Activated T-helper 1 cell treated with anti-CD3 and anti-CD28 coated beads, Interleukin-2, amount 50 U/mL, for 16 hours (primary cell): ENCODE measurements at places on chromosomes 11 and 22.

- no peak for DNase-seq
Observed at GRCh38 chr22:46024136-46024840, 47.3 kb upstream of the WNT7B start.

DNA sequence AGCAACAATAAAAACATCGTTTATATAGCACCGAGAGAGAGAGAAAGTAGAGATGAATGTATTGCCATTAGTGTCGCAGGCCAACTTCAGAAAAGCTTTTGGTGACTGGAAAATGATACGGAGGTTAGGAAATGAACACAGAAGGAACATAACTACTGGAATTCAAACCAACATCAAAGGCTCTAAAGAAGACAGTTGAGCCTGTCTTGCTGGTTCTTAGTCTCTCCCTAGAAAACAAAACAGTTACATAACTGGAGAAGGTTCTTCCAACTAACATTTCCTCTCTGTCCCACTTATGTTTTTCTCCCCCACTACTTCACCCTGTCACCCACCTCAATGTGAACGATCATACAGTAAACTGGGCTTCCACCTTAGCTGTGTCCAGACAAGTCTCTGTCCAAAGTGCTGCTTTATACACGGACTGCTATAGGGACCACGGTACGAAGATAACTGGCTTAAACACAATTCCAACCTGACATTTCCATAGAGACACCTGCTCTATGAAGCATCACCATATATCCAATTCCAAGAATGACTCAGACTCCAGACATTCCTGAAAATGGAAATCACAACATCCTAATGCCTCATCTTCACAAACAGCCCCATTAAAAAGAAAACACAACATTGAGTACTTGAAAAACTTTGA lies 85.2 kb upstream of the ARHGAP32 start:
- no peak for DNase-seq

DNA sequence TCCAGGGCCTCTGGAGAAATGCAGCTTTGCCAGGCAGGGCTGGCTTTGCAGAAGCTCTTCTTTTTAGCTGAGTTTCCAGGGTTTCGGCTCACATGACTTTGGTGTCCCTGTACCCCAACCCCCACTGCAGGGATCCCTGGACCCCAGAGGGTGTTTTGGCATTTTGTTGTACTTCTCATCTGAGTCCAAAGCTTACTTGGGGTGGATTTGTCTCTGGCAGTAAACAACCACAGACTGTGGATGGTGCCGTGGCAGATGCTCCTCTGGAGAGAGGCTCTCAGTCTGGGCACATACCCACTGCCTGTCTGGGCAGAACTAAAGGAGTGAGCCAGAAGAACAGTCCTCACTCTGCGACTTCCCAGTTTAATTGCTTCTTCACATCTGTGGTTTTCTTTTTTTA lies 49.6 kb downstream of the COMMD9 start:
- no peak for DNase-seq

GRCh38 chr22:40237788-40238424 lies 60.2 kb downstream of the TNRC6B start:
- DNase-seq, result no peak

DNA sequence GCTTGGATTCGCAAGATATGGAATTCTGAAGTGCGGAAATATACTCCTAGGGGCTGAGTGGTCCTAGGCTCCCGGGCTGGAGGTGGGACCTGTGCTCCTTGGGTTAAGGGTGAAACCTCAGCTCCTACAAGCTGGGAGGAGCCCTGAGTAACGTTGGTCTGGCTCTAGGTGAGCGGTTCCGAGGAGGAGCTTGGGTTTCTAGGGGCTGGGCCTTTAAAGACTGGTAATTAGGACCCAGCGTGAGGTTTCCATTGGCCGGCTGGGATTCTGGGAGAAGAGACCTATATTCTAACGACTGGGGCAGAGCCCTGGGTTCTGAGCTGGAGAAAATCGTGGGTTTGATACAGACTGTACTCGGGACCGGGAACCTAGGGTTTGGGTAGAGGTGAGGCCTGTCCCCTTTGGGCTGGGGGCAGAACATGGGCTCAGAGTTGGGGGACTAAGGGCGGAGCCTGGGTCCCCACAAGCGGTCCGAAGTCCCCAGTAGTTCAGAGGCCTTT lies 882 bp upstream of the MAP4K2 start:
- DNase-seq, result no peak

- DNase-seq, result no peak
Observed at GRCh38 chr11:14619603-14620531, 23.7 kb upstream of the PDE3B start.

DNA sequence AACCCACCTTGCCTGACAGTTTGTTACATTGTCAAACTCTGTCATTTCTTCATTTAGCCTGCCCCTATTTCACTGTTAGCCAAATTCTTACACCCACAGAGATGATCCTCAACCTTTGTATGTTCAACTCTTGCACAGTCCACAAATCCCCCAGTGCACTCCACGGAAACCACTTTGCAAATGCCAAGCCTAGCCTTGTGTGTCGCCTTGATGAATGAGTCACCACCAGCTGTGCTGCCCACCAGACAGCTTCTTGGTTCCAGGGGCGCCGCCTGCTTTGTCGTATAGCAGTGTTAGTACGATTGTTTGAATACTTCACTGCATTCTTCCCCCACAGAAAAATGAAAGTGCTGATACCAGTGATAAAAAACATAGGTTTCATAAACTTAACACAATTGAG lies 686.3 kb downstream of the NTM start:
- DNase-seq, result no peak

DNA sequence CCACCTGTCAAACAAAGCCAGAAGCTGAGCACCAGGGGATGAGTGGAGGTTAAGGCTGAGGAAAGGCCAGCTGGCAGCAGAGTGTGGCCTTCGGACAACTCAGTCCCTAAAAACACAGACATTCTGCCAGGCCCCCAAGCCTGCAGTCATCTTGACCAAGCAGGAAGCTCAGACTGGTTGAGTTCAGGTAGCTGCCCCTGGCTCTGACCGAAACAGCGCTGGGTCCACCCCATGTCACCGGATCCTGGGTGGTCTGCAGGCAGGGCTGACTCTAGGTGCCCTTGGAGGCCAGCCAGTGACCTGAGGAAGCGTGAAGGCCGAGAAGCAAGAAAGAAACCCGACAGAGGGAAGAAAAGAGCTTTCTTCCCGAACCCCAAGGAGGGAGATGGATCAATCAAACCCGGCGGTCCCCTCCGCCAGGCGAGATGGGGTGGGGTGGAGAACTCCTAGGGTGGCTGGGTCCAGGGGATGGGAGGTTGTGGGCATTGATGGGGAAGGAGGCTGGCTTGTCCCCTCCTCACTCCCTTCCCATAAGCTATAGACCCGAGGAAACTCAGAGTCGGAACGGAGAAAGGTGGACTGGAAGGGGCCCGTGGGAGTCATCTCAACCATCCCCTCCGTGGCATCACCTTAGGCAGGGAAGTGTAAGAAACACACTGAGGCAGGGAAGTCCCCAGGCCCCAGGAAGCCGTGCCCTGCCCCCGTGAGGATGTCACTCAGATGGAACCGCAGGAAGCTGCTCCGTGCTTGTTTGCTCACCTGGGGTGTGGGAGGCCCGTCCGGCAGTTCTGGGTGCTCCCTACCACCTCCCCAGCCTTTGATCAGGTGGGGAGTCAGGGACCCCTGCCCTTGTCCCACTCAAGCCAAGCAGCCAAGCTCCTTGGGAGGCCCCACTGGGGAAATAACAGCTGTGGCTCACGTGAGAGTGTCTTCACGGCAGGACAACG lies 11.7 kb downstream of the CXCR5 start:
- no peak for DNase-seq

GRCh38 chr11:19474211-19474610 lies 233.5 kb upstream of the E2F8 start:
- no peak for DNase-seq

DNA sequence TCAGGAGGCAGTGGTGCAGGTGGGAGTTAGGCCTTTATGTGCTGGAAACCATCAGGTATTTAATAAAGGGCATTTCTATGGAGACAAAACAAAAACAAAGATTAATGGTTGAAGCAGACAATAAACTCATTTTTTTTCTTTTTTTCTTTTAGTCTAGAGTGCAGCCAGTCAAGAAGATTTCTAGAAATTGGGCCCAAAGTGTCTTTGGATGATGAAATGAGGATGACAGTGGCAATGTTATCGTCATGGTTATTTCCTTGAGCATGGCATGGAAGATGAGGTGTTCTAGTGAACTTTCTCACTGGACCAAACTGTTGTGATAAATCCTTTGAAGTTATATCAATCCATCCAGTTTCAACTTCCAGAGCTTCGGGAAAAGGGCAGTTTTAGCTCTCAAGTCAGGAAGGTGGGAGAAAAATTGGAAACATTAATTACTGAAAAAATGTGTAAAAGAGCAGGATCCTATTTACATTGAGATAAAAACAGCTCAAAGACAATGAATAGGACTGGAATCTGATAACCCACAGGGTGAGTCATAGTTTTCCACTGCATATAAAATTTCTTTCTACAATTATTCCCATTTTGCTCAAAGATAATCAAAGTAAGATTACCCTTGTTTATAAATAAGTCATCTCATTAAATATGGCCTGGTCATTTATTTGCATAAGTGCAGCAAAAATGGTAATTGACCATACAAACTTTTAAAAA lies 33.0 kb downstream of the PRR5L start:
- DNase-seq, result no peak

DNA sequence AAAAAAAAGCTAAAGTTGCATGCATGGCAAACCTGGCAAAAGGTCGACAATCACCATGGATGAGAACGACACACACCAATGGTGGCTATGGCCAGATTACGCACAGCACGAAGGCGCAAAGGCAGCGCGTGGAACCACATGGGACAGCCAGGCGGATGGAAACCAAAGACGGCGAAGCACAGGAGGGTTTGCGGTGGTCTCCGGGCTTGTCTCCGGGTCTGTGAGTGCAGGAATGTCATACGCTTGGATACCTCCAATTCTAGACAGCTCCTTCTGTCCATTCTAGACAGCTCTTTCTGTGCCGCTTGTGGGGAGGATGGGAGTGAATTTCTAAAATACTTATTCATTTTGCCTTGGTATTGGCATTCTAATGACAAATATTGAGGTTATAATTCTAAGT lies 685.4 kb downstream of the BRD1 start:
- no peak for DNase-seq

- no peak for DNase-seq
Observed at GRCh38 chr22:50621356-50621880, 6.5 kb downstream of the ARSA start.

DNA sequence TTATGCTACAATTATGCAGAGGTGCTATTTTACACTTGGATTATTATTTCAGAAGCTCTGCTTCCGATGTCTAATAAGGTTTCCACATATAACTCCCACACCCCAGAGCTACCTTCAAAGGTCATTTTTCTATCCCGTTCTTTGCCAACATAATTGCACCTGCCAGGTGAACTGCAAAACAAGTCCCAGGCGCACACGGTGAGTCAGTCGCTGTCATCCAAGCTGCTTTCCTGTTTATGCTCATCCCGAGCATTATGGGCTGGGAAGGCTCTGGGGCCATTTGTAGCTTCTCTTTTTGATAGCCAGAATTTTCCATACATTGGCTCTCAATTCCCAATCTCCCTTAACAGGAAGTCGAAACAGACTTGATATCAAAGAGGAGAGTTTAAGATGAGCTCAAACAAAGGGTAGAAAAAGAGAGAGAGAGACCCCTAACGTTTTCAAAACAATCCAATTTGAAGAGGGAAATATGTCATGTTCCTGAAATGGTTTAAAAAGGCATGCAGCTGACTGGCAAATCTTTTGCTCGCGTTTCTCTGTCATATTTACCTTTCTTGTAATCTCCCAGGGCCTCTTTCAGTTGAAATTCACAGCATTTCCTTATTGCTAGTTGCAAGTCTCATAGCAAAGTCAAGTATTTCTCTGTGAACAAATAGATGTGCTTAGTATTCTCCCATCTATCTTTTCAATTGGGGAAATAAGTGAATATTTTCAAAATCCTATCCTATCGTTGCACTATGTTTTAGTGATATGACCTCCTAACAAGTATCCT lies 815.9 kb downstream of the KCNA4 start:
- DNase-seq, result no peak

GRCh38 chr11:78810559-78811009 lies 235.9 kb upstream of the NARS2 start:
- no peak for DNase-seq

- no peak for DNase-seq
Observed at GRCh38 chr22:28923826-28924732, 40.7 kb downstream of the ZNRF3 start.

- no peak for DNase-seq
Observed at GRCh38 chr22:27311698-27312550, 489.6 kb downstream of the MN1 start.

DNA sequence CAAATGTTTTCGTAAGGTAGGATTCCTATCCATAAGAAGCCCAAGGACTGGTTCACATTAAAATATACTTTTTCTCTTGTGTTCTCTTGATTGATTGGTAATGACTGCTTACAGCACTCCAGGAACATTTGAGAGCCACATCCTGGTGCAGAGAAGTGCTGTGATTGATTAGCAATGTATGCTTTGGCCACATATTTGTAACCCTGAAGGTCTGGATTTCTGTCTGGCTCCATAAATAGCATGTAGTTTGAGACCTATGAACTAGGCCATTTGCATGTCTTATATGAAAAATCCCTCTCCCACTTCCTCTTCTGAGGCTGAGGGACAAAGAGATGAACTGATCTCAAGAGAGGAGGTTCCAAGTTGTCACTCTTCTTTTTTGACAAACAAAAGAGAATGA lies 49.3 kb upstream of the CD44 start:
- no peak for DNase-seq

GRCh38 chr22:40633036-40633435 lies 3.5 kb downstream of the MRTFA start:
- no peak for DNase-seq
